NCI-H1436 (cell line): ENCODE measurements at places on chromosomes 1 and 21.

GRCh38 chr1:97245026-97245425 lies 523.4 kb downstream of the PTBP2 start:
- DNase-seq = no peak

DNA sequence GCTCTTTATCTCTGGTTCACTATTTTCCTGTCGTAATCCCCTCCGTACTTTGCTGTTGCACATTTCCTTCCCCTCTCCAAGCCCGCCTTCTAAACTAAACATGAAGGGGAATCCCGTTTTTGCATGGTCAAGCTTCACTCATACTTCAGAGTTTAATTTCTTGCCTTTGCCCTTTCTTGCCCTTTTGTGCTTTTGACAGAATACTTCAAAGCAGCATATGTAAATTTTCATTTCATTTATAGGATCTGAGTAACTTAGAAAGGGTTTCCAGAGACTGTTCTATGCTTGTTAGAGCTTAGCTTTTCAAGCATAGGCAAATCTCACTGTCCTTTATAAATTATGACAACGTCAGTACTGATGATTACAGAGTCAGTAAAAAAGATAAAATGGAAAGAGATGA lies 27.7 kb downstream of the SPATA45 start:
- DNase-seq = no peak

DNA sequence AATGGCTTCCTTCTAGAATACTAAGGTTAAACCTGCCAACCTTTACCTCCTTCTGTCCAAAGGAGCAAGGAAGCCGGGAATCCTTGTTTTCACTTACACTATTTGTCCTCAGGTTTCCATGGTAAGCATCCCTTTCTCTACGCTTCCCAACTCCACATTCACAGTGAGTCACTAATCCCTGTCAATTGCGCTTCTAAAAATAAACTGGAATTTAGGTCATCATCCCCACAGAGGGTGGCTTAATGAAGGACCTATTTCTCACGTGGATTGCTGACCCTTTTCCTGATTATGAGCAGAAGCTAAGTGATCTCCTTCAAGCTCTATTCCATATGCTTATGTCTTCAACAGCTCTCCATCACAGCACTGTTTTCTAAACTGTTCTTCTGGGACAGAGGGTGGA lies 39.9 kb upstream of the ABCA4 start:
- no peak for DNase-seq

DNA sequence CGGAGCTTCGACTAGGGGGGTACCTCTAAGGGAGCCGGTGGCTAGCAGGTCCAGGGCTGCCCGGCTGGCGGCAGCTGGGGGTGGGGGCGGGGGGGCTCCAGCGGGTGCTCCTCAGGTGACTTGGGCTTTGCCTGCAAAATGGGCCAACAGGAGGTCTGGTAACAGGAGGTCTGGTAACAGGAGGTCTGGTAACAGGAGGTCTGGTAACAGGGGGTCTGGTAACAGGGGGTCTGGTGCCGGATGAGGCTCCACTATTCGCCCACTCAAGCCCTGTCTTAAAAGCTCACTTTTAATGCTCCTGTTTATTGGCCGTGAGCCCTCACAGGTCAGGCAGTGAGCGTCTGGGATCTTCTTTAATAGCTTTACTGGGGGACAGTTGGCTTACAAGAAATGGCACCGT lies 40.4 kb upstream of the ACTRT2 start:
- no peak for DNase-seq

GRCh38 chr21:34091032-34091431 lies 17.7 kb downstream of the MRPS6 start:
- no peak for DNase-seq

GRCh38 chr1:6570100-6570499 lies 9.7 kb upstream of the ZBTB48 start:
- no peak for DNase-seq
